Brain microvascular endothelial cell (primary cell): ENCODE measurements at places on chromosomes 7 and 10.

DNA sequence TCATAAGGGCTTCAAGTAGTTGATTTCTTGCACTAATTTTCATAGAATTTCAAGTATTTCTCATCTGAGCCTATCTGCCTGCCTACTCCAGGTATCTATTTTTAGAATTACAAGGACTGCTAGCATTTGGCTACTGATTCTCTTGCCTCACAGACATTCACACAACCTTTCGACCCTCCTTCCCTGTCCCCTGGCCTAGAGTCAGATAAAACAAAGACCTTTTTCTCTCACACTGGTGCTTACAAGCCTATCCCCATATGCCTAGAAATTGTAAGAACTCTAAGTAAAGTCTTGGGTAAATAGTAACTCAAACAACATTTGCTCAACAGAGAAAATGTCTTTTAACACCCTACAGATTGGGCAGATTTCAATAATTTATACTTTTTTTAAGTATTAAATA, 6.3 kb downstream of the GPAM start:
- DNase-seq: no peak

DNA sequence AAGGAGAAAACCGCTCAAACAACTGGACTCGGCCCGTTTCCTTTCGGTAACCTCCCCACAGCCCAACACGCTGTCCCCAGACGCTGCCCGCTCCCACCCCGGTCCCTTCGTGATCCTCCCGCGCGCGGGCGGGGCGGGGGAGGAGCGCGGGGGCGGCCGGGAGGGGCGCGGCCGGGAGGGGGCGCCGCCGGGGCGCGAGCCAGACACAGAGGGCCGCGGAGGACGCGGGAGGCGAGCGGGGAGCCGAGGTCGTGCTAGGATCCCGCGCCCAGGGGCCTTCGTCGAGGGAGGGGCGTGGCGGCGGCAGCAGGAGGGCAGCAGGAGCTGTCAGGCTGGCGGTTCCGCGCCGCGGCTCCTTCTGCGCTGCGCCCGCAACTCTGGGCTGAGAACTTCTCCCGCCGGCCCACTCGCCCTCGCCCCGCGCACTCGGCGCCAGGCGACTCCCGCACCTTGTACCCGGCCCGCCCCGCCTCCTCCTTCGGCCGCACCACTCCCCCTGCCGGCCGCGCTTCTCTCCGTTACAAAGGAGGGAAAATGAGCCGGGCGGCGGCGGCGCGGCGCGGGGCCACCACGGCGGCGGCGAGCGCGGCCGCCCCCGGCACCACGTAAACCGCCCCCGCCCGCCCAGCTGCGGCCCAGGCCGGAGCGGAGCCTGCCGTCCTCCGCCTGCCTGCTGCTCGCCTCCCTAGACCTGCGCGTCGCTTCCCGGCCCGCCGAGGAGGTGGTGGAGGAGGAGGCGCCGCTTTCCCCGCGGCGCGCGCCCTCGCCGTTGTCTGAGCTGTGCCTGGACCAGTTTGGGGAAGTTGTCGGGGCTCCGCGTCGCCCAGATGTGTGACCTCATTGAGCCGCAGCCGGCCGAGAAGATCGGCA, at the start of gene CDK14:
TSS of gene CDK14 (plus strand) at position 521 of the 870 bp plus-strand sequence. CDS start at position 828, 307 bp downstream.
- peak; percentile 56 for DNase-seq

DNA sequence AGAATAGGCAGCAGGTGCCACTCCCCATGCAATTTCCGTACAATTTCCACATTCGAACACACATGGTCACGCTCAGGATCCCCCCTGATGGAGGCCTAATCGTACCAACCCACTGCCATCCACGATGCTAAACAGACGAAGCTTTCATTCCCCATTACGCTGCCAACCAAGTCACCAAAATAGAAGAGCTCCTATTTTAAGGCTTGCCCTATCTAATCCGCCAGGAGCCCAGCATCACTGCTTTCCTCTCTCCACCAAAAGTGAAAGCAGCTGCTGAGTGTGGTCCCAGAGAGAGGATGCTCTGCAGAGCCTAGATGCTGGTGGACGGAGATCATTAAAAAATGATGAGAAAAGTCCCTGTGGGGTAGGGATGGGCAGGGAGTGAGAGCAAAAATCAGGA, 43.3 kb downstream of the HSPA12A start:
- no peak for DNase-seq

DNA sequence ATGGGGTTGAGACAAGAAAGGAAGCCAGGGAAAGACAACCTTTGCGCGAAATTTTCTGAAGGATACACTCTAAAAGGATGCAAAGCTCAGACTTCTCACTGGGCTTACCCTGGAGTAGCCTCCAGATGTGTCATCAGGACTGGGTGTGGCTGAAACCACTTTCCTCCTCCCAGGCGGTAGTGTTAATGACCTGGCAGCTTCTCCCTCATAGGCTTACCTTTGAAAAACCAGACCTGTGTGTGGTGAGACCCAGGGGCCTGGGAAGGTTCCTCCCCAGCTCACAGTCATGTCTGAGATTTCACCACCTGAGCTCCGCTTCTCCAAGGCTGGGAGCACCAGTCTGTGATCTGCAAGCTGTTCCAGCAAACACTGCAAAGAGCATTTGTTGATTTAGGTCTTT, 93.7 kb downstream of the EPC1 start:
- peak; percentile 19 for DNase-seq

- DNase-seq: peak; percentile 13
These were observed 47.0 kb upstream of the ELMO1 start for GRCh38 chr7:37495574-37496184.

DNA sequence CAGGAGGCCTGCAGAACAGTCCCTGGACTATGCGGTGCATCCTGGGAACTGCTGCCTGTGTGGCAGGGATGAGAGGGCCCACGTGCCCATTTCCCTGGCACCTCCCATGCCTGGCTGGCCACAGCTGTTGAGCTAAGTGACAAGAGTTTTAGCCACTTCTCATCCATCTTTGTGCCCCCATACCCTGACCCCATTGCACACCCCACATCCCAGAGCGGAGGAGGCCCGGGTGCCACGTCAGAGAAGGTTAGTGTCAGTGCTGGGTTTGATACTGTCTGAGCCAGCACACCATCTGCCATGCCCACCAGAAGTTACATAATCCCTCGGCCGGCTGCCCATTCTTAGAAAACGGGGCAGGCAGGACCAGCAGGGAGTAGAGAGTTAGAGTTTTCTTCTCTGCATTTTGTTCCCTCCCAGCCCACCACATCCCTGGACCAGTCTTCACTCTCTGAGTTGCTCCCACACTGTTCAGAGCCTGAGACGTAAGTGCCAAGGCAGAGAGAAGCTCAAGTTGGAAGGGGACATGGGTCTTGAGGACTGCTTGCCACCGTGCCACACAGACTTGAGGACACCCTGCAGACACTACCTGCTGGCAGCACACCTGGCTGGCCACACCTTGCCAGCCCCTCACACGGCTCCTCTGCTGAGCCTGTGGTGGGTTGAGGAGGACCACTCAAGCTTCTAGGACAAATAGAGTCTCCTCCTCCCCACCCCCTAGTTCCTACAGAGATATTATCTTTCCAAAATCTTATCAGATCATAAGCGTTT, 13.1 kb downstream of the UNC5B start:
- DNase-seq: no peak

DNA sequence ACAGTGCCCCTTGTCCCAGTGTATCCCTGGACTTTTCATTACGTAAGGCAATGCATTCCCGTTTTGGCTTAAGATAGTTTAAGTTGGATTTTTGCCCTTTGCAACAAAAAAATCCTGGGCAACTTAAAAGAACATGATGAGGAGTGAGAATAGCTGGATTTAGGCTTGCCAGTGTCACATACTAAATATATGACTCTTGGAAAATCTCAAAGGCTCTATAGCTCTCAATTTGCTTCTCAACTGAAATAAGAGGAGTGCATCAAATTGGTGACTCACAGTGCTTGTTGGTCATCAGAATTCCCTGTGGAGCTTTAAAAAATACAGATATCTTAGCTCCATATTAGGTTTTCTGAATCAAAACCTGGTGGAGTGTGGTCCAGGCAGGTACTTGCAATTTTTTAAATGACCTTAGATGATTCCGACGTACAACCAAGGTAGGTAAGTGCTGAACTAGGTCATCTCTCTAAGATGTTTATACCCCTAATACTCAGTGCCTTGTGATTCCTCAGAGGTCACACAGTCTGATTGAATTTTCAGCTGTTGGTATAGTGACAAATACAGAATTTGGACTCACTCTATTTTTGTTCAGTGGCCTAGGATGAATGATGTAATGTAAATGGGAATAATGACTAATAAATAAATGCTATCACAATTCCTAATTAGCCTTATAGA, 33.9 kb upstream of the ORC5 start:
- no peak for DNase-seq

GRCh38 chr7:94449151-94449725, 54.5 kb downstream of the COL1A2 start:
- no peak for DNase-seq

DNA sequence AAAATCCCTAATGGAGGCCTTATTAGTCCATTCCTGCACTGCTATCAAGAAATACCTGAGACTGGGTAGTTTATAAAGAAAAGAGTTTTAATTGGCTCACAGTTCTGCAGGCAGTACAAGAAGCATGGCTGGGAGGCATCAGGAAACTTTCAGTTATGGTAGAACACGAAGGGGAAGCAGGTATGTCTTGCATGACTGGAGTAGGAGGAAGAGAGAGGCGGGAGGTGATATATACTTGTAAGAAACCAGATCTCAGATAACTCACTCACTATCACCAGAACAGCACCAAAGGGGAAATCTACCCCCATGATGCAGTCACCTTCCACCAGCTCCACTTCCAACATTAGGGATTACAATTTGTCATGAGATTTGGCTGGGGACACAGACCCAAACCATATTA, 35.8 kb downstream of the GNAI1 start:
- no peak for DNase-seq

DNA sequence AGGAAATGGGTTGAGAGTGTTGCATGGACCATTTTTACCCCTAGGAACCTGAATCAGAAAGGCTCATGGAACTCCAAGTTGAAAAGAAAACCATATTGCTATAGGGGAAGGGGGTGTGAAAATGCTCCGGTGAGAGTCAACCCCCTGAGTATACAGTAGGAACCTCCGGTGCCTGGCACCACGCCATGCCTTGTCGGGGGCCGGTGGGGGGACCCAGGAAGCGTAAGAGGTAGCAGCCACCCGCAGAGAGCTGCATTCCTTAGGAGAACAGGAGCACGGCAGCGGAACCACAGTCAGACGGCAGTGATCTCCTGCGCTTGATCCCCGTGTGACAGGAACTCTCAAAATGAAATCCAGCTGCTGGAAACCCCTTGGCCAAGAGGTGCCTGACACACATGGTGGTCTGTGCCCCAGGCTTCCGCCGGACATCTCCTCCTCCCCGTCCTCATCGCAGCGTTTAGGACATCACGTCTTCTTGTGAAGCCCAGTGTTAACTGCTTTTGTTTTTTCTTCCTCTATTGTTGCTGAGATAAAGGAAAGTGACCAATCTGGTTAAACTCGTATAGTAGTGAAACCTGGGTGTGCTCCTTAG, 186.8 kb downstream of the CELF2 start:
- no peak for DNase-seq

DNA sequence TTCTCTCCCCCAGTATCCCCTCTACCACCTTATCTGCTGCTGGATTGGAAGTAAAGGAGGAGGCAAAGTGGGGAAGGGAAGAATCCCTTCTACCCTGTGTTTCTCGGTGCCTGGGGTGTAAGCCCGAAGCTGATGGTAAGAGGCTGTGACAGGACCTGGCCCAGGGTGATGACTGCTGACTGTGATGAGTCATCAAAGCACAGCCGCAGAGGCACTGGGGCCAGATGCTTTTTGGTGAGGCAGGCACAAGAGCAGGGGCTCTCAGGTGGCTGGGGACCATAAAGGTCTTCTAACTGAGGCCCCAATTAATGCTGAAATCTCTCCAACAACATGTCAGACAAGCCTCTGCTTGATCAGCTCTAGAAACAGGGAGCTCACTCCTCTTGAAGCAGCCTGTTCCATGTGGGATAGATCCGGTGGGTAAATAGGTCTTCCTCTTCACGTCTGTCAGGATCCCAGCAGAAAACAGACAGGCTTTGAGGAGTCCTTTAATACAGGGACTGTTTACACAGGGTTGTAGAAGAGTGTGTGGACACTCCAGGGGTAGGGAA, 86.1 kb upstream of the PCBD1 start:
- peak; percentile 7 for DNase-seq

DNA sequence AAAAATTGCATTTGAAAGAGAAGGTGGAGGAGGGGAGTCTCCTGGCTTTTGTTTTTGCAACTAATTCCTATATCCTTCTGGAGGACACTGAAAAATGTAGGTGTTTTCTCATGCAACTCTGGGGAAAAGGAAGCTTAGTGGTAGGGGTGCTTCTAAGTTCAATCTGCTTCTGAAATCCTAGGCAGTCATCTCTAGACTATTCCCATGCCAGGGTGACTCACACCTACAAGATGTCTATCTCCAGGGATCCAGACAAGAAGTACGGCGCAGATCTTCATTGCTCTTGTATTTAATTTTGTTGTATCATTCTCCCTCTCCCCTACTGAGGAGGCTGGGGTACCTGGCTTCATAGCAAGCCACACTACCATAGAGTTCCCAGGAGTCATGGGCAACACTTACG, 258.8 kb downstream of the PHF14 start:
- peak; percentile 73 for DNase-seq

GRCh38 chr10:77251297-77252013, 386.2 kb downstream of the KCNMA1 start:
- peak; percentile 47 for DNase-seq

DNA sequence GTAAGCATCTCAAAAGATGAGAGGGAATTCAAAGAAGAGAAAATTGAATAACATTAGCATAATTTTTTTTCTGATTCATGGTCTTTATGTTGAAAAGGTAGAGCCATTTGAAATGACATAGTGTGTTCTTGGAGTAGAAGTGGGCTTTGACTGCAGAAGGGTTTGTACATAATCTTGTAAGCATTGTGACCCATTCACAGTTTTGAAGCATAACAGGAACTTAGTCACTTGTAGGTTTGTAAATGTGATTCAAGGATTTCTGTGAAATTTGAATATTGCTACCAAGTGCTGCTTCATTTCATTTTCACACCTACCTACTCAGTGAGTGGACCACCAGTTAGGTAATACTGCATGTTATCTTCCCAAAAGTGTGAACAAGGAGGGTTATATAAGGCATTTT, 68.6 kb downstream of the PON1 start:
- DNase-seq: no peak

DNA sequence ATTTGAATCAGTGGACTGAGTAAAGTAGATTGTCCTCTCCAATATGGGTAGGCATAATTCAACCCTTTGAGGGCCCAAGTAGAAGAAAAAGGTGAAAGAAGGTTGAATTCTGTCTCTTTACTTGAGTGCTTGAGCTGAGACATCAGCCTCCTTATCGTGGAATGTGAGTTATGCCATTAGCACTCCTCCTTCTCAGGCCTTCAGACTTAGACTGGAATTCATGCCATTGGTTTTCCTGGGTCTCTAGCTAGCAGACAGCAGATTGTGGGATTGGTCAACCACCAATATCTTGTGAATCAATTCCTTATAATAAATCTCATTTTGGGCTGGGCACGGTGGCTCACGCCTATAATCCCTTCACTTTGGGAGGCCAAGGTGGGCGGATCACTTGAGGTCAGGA, 89.2 kb downstream of the CUL2 start:
- peak; percentile 33 for DNase-seq
